Ovary (tissue), 10 donors: ENCODE measurements at places on chromosomes 2 and 18. TPM values are rescaled to one million over a fixed set of nuclear protein-coding genes. Genes with fewer than 3 reads are reported as not detected.
A peak's percentile ranks its signal among the peaks of the same experiment; 100 is the strongest.

GRCh38 chr18:67733088-67733487 is 216.6 kb upstream of the DSEL start:
- no peaks in the 10 kb centered on the region for H3K36me3 ChIP-seq
- no peaks in the 10 kb centered on the region for H3K27me3 ChIP-seq
- H3K4me3 ChIP-seq = no peak overlapping the region
- no peak overlapping the region for H3K27ac ChIP-seq
- no peak for DNase-seq

GRCh38 chr2:8134985-8135682 is 546.7 kb upstream of the ID2 start:
- no peak for DNase-seq
- H3K4me1 ChIP-seq = peaks cover 11% of the 10 kb centered on the region
- H3K27ac ChIP-seq = no peak overlapping the region

ALPG gene
- not detected for total RNA-seq

IL18RAP gene
- total RNA-seq = 0.48 TPM

GRCh38 chr18:52334307-52334706 is 5.7 kb upstream of the DCC start:
- no peaks in the 10 kb centered on the region for H3K27me3 ChIP-seq
- no peak for DNase-seq
- H3K36me3 ChIP-seq = no peaks in the 10 kb centered on the region
- no peaks in the 10 kb centered on the region for H3K4me1 ChIP-seq

PLGLB2 gene
- total RNA-seq = 1.1 TPM

PLGLB1 gene
- 4.4 TPM for total RNA-seq

GRCh38 chr18:58446391-58447060 is 182.4 kb downstream of the ALPK2 start:
- DNase-seq = no peak
- no peak overlapping the region for H3K27ac ChIP-seq
- no peak overlapping the region for H3K4me3 ChIP-seq
- no peaks in the 10 kb centered on the region for H3K36me3 ChIP-seq
- peaks cover 4% of the 10 kb centered on the region for H3K4me1 ChIP-seq

- H3K27me3 ChIP-seq = no peaks in the 10 kb centered on the region
- DNase-seq = no peak
- no peaks in the 10 kb centered on the region for H3K36me3 ChIP-seq
- peaks cover 2% of the 10 kb centered on the region for H3K4me1 ChIP-seq
Observed at GRCh38 chr2:188973641-188974040, 532 bp upstream of the COL3A1 start.

- H3K36me3 ChIP-seq = no peaks in the 10 kb centered on the region
- H3K4me3 ChIP-seq = no peak overlapping the region
- no peak overlapping the region for H3K27ac ChIP-seq
- H3K27me3 ChIP-seq = no peaks in the 10 kb centered on the region
Observed at GRCh38 chr2:175815537-175815936, 186.5 kb downstream of the LNPK start.

ARHGAP15 gene
- 2.7 TPM for total RNA-seq

GRCh38 chr2:23602116-23602515 is 217.1 kb downstream of the KLHL29 start:
- no peak overlapping the region for H3K4me3 ChIP-seq
- H3K4me1 ChIP-seq = no peaks in the 10 kb centered on the region
- no peak for DNase-seq
- H3K27me3 ChIP-seq = no peaks in the 10 kb centered on the region

DNA sequence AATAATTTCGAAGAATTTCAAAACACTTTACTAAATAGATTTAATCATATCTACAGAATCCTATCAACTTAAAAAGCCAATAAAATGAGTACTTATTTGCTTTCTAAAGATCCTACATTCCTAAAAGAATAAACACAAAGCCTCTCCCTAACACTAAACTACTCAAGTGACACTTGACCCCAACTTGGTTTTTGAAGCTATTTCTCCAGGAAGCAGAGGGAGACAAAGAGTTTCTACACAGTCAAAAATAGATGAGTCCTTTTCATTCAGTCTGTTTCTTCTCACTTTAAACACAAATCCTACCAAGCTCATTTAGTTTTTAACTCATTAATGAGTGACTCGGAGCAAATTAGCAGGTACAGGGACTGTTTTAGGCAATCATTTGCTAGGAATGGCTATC is 2.1 kb downstream of the ATL2 start:
- DNase-seq = no peak
- H3K4me3 ChIP-seq = peak overlapping the region; percentile 73
- H3K27ac ChIP-seq = peak overlapping the region; percentile 15
- no peaks in the 10 kb centered on the region for H3K36me3 ChIP-seq
